ENCODE measurements at places on chromosomes 11 and 22.

GRCh38 chr11:77547863-77548551 is 41.7 kb upstream of the AQP11 start:
- no peak for DNase-seq

GRCh38 chr22:42561856-42562255 is 8.1 kb downstream of the SERHL2 start:
- no peak for DNase-seq

DNA sequence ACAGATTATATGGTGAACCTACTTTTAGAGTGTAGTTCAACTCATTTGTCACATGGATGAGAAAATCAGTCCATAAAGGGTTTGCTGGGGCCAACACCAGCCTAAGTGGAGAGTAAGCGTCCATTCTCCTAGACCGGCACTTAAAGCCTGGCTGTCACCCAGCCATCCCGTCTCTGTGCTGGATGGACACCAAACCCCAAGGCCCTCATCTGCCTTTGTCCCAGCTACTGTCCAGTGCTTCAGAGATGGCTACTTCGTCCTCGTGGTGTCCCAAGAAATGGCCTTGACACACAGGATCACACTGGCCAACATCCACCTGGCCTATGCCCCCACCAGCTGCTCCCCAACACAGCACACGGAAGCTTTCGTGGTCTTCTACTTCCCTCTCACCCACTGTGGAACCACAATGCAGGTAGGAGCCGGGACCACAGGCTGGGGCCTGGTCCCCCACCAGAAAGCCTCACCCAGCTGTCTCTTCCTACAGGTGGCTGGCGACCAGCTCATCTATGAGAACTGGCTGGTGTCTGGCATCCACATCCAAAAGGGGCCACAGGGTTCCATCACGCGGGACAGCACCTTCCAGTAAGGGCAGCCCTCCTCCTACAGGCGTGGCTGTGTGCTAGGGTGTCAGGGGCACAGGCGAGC is 3.5 kb downstream of the ZP1 start:
- DNase-seq = peak; percentile 12

DNA sequence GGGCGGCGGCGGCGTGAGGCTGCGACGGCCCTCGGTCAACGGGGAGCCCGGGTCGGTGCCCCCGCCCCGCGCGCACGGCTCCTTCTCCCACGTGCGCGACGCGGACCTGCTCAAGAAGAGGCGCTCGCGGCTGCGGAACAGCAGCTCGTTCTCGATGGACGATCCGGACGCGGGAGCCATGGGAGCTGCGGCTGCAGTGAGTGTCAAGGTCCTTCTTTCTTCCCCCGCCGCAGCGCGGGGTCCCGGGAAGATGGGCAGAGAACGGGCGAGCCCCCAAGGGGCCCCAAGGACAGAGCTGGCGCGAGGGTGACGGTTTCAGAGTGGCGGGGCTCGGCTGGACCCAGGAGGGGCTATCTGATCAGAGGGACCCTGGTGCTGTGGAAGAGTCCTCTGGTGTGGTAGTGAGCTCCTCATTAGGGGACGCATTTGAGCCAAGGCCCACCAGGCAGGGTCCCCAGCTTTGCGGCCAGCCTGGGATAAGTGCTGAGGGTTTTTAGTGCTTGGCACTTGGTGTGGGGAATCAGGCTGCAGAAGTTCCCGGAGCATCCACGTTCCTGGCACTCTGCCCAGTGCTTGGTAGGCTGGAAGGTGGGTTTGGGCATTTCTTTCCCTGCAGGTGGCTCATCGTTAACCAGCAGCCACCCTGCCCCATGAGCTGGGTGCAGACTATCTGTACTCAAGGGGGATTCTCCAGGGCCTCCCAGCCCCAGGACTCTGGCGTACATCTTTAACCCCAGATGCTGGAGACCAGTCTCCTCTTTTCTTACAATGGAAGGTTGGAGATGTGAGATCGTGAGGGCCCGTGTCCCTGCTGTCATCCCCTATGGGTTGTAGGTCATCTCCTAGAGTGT is 9.8 kb downstream of the EHBP1L1 start:
- DNase-seq = no peak

DNA sequence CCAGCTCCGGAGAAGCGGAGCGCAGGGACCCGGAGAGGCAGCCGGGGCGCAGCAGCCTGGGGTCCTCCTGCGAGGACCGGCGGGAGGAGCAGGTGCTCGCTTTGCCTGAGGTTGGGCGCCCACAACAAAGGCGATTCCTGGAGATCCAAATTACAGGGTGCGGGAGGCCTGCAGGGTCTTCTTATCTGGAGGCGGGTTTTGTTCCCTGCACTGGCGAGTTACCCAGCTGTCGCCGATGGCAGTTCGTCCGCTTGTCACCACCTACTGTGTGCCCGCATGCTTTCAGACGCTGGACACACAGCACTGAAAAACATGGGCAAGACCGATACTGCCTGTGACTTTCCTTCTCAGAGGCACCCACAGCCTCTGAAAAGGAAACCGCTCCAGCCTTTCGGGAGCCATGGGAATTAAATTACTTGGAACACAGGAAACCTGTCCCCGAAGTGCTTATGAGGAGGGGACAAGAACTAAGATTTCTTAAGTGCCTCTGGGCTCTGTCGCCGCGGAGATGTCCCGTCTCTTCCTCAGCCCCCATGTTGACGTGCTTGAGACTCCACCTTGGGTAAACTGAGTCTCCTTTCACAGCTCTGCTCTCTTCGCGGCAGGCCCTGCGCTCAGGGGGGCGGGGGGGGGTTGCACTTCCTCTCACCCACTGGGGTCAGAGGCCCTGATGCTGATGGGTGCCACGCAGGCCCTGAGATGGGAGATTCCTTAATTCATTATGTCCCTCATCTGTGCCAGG is 1.3 kb upstream of the ZFTA start:
- DNase-seq = no peak

DNA sequence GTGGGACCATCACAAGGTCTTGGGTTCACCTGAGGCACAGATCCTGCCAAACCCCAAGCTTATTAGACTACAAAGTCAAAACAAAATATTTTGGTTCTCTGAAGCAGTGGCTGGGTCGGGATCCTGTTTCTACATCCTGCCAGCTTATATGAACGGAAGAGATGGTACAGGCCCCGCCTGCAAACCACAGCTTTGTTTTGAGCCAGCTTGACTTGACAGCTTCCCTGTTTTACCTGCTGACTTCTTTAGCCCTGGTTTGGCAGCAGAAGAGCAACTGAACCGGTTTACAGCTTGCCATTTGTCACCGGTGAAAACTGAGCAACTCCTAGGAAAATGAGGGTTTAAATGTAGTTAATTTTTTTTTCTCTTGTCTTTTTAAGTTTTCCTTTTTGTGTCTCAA is 11.4 kb downstream of the PACS1 start:
- DNase-seq = peak; percentile 62

DNA sequence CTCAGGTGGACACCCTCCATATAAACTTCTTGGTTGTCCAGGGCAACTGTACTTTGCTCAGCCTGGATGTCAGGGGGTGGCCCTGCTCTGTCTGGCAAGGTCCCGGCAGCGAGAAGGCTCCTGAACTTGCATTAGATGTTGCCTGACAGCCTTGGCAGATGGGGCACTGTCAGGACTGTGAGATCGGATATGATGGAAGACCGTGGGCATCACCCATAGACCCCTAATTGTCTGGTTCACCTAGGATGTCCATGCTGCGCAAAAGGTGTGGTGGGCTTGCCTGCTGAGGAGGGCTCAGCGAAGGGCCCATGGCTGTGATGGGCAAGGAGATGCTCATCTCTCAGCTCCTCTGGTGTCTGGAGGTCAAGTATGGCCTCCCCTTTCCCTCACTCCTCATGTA is 62.7 kb downstream of the MYO18B start:
- DNase-seq = no peak

- no peak for DNase-seq
These were observed 8.2 kb downstream of the REXO2 start for GRCh38 chr11:114447444-114447843.

DNA sequence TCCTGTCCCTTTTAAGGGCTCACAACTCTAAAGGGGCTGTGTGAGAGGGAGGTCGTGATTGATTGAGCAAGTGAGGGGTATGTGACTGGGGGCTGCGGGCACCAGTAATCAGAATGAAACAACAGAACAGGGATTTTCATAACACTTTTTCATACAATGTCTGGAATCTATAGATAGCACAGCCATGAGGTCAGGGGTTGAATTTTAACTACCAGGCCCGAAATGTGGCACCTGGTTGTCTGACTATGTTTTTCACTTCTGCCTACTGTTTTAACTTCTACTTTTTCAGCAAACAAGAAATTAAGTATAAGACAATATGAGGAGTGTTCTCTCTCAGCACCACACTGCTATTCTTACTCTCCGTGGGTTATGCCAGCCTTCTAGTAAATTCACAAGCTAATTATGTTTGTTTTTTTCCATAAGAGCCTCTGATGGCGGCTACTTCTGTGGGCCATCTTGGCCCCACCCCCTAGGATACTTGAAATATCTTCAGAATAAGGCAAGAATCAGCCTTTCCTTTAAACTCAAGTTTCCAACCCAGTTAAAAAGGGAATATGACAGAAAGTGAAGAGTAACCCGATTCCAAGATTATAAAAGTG is 552.8 kb upstream of the CHORDC1 start:
- DNase-seq = no peak

DNA sequence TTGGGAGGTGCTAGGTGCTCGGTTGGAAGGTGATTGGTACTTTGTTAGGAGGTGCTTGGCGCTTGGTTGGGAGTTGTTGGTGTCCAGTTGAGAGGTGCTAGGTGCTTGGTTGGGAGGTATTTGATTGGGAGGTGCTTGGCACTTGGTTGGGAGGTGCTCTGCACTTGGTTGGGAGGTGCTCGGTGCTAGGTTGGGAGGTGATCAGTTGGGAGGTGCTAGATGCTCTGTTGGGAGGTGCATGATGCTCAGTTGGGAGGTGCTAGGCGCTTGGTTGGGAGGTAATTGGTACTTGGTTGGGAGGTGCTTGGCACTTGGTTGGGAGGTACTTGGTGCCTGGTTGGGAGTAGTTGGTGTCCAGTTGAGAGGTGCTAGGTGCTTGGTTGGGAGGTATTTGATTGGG is 40.2 kb downstream of the LRP5 start:
- no peak for DNase-seq

DNA sequence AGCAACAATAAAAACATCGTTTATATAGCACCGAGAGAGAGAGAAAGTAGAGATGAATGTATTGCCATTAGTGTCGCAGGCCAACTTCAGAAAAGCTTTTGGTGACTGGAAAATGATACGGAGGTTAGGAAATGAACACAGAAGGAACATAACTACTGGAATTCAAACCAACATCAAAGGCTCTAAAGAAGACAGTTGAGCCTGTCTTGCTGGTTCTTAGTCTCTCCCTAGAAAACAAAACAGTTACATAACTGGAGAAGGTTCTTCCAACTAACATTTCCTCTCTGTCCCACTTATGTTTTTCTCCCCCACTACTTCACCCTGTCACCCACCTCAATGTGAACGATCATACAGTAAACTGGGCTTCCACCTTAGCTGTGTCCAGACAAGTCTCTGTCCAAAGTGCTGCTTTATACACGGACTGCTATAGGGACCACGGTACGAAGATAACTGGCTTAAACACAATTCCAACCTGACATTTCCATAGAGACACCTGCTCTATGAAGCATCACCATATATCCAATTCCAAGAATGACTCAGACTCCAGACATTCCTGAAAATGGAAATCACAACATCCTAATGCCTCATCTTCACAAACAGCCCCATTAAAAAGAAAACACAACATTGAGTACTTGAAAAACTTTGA is 85.2 kb upstream of the ARHGAP32 start:
- DNase-seq = no peak

- no peak for DNase-seq
These were observed 190.5 kb upstream of the MTMR2 start for GRCh38 chr11:96114178-96115064.

DNA sequence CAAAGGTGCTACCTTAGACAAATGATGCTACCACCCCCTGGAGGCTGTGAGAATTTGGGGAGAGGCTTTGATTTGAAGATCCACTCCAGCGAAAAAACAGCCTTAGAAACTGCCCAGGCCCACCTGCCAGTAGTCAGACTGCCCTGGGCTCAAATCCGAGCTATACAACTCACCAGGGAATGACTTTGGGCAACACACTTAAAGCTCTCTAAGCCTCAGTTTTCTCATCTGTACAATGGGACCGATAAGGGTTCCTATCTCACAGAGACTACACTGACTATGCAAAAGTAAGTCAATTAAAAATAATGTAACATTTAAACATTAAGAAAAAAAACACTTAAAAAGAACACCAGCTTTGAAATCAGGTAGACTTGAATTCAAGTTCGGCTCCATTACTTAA is 19.9 kb downstream of the VWCE start:
- DNase-seq = no peak

- no peak for DNase-seq
These were observed 3.6 kb downstream of the C11orf68 start for GRCh38 chr11:65915101-65915820.

- no peak for DNase-seq
These were observed 479.9 kb downstream of the INSC start for GRCh38 chr11:15594607-15595006.

DNA sequence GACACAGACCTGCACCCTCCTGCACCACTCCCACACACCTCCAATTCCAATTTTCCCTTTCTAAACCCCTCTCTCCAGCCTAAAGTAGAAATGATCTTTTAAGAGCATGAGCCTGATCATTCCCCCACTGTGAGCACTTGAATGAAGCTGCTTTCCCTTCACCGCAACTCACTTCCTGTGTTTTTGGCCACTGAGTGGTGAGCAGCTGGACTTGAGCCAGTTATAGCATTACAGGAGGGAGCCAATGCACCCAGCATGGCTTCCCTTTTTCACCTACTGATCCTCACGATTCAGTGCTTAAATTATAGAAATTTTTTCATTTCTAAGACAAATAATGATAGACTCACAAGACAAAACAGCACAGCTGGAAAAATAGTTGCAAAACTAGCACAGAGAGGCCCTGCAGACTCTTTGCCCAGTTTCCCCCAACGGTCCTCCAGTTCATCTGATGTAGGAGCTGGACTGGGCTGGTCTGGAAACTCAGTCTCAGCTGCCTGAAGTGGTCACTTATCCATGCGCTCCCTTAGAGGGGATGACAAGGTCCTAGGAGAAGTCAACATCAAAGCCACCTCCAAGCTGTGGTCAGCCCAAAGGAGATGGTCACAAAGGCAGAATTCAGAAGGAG is 9.7 kb upstream of the APOL4 start:
- no peak for DNase-seq

DNA sequence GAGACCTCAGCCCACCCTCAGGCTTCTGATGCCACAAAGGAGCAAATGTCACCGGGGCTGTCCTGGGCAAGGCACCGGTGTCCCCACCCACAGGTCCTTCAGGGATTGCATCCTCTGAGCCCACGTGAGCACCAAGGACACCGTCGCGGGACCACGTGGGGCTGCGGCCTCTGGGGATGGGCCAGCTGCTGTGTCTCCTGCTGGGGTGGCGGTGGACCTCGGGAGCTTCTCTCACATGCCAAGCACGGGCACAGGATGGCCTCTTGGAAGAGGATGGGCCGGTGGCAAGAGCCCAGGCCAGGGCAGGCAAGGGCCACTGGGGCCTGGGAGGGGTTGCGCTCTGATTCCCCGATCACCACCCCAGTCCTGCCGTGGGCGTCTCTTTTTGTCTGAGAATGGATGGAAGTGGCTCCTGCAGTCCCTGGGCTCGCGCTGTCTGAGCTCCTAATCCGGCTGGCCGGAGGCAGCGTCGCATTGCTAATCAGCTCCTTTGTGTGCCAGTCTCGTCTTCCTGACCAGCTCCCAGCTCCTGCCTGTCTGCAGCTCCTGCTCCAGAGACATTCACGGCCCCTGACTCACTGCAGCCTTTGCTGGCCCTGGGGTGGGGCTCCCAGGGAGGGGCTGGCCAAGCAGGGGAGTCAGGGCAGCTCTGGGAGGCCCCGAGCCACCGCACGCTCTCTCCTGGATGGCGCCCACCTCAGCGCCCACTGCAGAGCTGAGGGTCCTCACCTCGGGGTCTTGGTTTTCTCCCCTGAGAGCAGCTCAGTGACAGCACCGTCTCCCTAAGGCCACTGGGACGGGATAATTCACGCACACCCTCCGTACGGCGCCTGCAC is 146.7 kb downstream of the CTTN start:
- no peak for DNase-seq

- no peak for DNase-seq
These were observed 57.4 kb downstream of the CHST1 start for GRCh38 chr11:45607995-45608394.
